ENCODE measurements at places on chromosomes 11 and 22. TPM values are rescaled to one million over a fixed set of nuclear protein-coding genes. Genes with fewer than 3 reads are reported as not detected.

CCDC88B gene
- 10.0 TPM for total RNA-seq

PTS gene
- 30.6 TPM for total RNA-seq

DEUP1 gene
- not detected for total RNA-seq

TMA7B gene
- not detected for total RNA-seq

EMSY gene
- 11.8 TPM for total RNA-seq

KDM4E gene
- total RNA-seq: not detected

GRM5 gene
- not detected for total RNA-seq

CCDC116 gene
- 0.09 TPM for total RNA-seq

CHEK2 gene
- total RNA-seq: 8.9 TPM
